Activated CD4-positive, alpha-beta memory T cell treated with anti-CD3 and anti-CD28 coated beads, Interleukin-2, amount 10 ng/mL, durations not matched to agents 7 days and 5 days (primary cell): ENCODE measurements at places on chromosomes 7 and 10. TPM values are rescaled to one million over a fixed set of nuclear protein-coding genes. Genes with fewer than 3 reads are reported as not detected.

DNA sequence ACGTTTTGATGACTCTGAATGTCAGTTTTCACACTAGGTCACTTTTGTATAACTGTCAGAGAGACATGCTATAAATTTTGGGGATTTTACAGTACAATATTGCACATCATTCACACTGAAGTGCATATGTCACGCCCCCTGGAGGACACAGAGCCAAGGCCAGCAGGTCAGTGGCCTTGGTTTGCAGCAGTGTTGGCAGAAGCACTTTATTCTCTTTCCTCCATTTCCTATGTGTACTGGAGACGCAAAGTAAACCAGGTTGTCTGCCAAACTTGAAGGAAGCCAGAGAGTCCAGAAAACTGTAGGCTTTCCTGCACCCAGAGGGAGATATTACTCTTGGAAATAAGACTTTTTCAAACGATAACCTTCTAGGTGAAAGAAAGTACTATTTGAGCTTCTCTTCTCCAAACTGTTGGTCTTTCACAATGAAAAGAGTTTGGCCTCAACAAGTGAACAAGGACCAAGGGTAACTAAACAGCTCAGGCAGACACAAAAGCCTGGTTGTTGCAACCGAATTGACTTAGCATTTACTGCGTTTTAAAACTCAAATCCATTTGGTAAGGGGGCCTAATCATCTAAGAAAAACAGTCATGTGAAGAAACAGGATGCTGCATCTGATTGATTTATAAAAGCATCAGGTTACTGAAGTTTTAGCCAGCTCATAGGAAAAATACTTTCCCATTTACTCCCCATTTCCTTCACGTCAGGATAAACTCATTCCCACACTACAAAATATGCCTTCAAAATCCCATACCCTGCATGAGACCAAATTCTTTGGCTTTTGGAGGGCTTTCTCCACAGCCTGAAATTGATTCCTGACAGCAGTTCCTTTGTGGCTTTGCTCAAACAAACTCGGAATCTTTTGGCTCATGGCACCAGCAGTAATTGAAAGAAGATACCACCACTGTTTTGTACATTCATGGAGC is 83.0 kb upstream of the SEC61G start:
- no peak for DNase-seq
- no peak overlapping the region for H3K4me3 ChIP-seq
- H3K27ac ChIP-seq, result no peak overlapping the region
- H3K4me1 ChIP-seq, result no peaks in the 10 kb centered on the region

DNA sequence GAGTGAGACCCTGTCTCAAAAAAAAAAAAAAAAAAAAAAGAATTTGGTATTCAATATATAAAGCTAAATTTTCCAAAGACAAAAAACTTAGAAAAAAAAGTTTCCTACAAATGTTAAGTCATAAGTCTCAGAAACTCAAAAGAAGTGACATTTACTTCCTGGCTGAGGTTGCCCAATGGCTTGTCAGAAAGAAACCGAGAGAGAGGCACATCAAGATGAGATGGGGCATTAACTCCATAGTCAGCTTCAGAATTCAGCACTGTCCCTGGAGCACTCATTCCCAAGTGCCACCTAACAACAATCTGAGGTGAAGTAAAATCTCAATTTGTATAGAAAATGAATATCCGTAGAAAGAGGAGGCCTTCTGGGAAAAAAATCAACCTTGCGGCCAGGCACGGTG is 6.8 kb upstream of the SPOCK2 start:
- no peak overlapping the region for H3K27ac ChIP-seq
- peaks cover 33% of the 10 kb centered on the region for H3K36me3 ChIP-seq
- no peak overlapping the region for H3K4me3 ChIP-seq
- no peak for DNase-seq

- no peaks in the 10 kb centered on the region for H3K27me3 ChIP-seq
- no peaks in the 10 kb centered on the region for H3K4me1 ChIP-seq
- H3K27ac ChIP-seq, result no peak overlapping the region
- DNase-seq, result no peak
- H3K36me3 ChIP-seq, result no peaks in the 10 kb centered on the region
These were observed 77.0 kb upstream of the SEMA3A start for GRCh38 chr7:84271543-84271942.

DNA sequence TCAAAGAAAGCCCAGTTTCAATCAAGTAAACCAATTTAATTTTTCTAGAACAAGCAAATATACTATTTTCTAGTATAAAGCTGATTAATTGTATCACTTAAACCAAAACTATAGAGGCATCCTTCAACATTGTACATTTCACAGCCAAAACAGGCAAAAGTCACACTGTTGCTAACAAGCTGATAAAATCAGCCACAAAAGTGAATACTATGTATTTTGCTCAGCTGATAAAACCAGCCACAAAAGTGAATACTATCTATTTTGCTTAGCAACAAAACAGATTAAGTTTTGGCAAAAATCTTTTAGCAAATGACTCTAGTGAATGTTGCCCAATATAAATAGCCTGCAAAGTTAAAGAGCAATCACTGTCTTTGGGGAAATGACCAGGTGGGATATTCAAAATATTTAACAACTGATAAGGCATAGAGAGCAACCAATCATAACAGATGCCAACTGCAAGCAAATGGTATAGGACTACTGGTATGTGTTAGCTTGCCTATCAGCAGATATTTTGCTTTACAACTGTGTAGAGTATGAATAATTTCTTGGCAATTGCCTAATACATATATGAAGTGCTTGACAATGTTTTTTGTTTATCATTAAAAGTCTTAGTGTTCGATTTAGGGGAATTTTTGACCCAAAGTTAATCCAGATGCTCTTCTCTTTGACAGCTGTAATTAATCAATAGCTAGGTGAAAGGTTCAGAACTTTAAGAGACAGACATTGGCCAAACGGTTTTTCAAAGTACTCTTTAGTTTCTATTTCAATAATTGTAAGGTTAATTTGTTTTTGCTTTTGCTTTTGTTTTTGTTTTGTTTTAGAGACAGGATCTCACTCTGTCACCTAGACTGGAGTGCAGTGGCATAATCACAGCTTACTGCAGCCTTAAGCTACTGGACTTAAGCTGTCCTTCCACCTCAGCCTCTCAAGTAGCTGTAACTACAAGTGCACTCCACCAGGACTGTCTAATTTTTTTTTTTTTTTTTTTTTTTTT is 44.4 kb upstream of the SP4 start:
- no peaks in the 10 kb centered on the region for H3K27me3 ChIP-seq
- H3K27ac ChIP-seq, result peak overlapping the region; percentile 79
- H3K36me3 ChIP-seq, result peaks cover 23% of the 10 kb centered on the region
- no peak for DNase-seq
- peak overlapping the region; percentile 53 for H3K4me3 ChIP-seq
- H3K4me1 ChIP-seq, result peaks cover 33% of the 10 kb centered on the region

GRCh38 chr7:148684289-148684830 is 14.3 kb upstream of the CUL1 start:
- no peaks in the 10 kb centered on the region for H3K36me3 ChIP-seq
- H3K4me1 ChIP-seq, result peaks cover 1% of the 10 kb centered on the region
- DNase-seq, result no peak
- peaks cover 23% of the 10 kb centered on the region for H3K27me3 ChIP-seq
- H3K27ac ChIP-seq, result no peak overlapping the region

DNA sequence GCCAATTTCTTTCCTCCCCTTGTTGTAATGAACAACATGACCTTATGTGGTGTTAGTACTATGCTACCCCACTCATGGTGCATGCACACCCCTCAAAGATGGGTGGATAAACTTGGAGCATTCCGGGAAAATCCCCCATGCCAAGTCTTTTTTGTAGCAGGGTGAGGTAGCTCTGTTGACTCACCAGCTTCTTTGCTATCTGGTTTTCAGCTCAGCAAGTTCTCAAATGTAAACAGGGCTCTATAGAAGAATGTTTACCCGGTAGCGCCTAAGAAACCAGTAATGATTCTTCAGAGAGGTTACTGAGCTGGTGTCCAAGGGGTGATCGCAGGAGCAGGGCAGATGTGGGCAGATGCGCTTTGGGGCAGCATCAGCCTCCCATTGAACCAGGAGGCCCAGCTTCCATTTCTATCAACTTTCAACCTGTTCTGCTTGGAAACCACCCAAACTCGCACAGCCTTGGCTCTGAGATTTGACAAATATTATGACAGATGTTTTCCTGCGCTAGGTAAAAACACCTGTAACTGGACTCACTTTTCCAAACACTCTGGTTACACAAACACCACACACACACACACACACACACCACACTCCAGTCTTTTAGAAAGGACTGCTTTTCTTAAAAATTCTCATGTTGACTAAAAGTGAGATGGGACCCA is 87.8 kb downstream of the ZRANB1 start:
- H3K27me3 ChIP-seq, result peaks cover 1% of the 10 kb centered on the region
- no peak for DNase-seq
- H3K4me1 ChIP-seq, result no peaks in the 10 kb centered on the region

DNA sequence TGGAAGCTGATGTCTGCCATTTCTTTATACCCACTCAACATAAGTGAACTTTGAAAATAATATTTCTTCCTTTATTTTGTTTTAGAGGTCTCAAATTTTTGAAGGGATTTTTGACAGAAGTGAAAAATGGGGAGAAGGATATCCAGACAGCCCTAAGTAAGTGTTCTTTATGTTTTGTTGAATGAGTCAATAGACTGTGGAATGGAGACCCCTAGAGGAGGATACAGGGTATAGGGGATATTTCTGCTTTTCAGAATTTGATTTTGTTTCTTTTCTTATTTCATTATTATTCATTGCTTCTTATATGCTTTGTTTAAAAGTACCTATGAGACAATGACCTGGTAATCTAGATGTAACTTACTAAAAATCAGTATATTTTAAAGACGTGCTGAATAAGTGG is 34.4 kb downstream of the PLEKHA8 start:
- H3K27me3 ChIP-seq, result no peaks in the 10 kb centered on the region
- peaks cover 3% of the 10 kb centered on the region for H3K36me3 ChIP-seq
- no peak overlapping the region for H3K4me3 ChIP-seq
- H3K27ac ChIP-seq, result no peak overlapping the region
- peaks cover 4% of the 10 kb centered on the region for H3K4me1 ChIP-seq

- H3K4me3 ChIP-seq, result no peak overlapping the region
- H3K27ac ChIP-seq, result no peak overlapping the region
- DNase-seq, result no peak
These were observed 25.1 kb downstream of the ICA1 start for GRCh38 chr7:8236780-8237407.

DNA sequence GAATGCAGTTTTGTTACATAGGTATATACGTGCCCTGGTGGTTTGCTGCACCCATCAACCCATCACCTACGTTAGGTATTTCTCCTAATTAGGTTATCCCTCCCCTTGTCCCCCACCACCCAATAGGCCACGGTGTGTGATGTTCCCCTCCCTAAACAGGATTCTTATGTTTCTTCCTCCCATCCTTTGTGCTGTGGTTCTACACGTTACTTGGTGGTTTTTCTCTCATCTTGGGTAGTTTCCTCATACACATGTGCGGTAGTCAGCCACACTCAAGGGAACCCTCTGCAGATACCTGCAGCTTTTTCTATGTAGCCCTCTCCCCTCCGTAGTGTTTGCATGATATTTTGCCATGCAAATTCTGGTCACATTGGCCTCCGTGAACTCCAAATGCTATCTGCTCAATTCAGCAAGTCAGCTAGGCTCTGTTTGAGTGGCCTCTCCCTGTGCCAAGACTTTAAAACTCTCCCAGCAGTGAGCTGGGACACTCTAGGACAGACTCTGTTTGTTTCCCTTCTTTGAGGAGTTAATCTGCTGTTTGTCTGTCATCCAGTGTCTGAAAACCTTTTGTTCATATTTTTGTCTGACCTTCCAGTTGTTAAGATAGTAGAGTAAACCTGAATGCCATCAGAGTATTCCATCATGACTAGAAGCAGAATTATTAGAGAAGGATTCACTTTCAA is 41.0 kb downstream of the RABGEF1 start:
- no peak overlapping the region for H3K27ac ChIP-seq
- no peaks in the 10 kb centered on the region for H3K27me3 ChIP-seq
- peaks cover 38% of the 10 kb centered on the region for H3K36me3 ChIP-seq
- H3K4me1 ChIP-seq, result peaks cover 2% of the 10 kb centered on the region
- DNase-seq, result no peak

DNA sequence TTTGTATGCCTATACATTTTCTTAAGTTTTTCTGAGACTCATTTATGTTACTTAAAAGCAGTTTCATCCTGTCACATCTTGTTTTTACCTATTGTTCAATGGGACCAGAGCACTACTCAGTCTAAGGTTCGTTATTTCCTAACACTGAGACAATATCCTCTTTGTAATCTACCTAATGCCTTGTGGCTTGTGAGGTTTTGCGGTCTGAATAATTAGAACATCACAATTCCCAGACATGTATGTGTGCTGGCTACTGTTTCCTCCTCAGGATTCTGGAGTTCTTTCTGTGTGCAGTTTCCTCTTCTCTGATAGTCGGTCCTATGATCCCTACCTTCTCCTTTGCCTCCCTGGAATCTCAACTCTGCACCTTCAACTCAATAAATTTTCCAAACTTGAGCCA is 620.2 kb downstream of the ANKRD7 start:
- no peaks in the 10 kb centered on the region for H3K4me1 ChIP-seq
- H3K27me3 ChIP-seq, result no peaks in the 10 kb centered on the region
- H3K36me3 ChIP-seq, result no peaks in the 10 kb centered on the region
- DNase-seq, result no peak
- no peak overlapping the region for H3K4me3 ChIP-seq
- H3K27ac ChIP-seq, result no peak overlapping the region

DNA sequence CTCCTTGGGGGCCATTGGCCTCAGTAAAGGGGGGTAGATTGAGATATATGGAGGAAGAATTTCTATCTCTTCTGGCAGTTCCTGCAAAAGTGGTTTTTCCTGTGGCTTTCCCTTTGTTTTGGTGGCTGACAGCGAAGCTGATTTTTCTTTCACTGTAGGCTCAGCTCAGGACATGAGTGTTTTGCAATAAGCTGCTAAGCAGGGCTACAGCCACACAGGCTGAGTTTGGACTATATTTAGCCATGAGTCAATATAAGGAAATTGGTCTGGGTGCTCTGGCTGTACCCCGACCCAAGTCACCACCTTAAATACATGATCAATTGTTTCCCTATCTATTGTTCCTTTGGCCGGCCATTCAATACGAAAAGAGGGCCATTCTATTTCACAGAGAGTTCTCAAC is 212.7 kb upstream of the KCND2 start:
- no peaks in the 10 kb centered on the region for H3K36me3 ChIP-seq
- DNase-seq, result no peak
- no peak overlapping the region for H3K27ac ChIP-seq
- no peaks in the 10 kb centered on the region for H3K27me3 ChIP-seq

DNA sequence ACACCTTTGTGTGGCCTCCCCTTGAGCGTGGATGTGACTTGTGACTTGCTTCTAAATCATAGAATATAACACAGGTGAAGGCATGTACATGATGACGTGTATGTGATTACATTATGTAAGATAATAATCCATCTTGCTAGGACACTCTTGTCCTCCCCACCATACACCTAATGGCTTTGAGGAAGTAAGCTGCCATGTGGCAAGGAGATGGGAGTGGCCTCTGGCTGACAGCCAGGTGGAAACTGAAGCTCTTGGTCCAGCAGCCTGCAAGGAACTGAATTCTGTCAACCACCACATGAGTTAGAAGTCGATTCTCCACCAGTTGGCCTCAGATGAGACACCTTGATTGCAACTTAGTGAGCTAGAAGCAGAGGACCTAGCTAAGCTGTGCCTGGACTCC is 67.4 kb upstream of the ELN start:
- no peaks in the 10 kb centered on the region for H3K4me1 ChIP-seq
- DNase-seq, result no peak
- H3K27ac ChIP-seq, result no peak overlapping the region
- H3K36me3 ChIP-seq, result no peaks in the 10 kb centered on the region

The TRPV5 gene
- total RNA-seq, result not detected

The RADIL gene
- total RNA-seq, result 0.05 TPM

The TMED4 gene
- total RNA-seq, result 76.0 TPM
